ENCODE measurements at places on chromosomes 11 and 22.

- DNase-seq = no peak
Observed at GRCh38 chr11:44596525-44597276, 31.2 kb downstream of the CD82 start.

DNA sequence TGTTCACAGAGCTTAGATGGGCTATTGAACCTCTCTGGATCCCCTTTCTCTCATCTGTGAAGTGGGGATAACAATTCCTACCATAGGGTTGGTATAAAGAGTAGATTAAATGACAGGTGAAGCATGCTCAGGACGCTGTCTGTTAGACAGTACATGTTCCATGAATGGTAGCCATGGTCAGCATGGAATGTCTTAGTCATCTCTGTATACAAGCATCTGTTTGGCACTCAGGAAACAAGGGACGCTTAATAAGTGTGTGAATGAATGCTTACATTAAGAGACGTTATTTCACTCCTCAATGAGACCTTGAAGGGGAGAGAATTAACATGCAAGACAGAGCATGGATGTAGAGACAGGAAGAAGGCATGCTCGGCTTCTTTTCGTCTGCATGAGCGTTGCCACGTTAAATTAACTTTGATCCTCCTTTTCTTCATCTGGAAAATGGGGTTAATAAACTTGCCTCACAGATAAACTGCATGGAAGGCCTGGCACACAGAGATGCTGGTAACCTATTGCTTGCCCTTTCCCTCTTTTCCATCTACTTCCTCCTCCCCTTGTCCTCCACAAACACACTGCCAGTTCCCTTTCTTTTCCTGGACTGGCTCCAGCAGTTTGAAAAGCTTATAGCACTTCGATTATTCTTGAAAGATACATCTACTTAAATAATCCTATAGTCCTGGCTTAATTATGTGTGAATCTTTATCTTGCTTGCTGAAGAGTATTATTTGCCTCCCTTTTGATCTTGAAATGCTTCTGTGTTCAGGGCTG is 267.2 kb upstream of the MTNR1B start:
- DNase-seq = no peak

GRCh38 chr11:35615921-35616900 is 2.0 kb upstream of the FJX1 start:
- no peak for DNase-seq

DNA sequence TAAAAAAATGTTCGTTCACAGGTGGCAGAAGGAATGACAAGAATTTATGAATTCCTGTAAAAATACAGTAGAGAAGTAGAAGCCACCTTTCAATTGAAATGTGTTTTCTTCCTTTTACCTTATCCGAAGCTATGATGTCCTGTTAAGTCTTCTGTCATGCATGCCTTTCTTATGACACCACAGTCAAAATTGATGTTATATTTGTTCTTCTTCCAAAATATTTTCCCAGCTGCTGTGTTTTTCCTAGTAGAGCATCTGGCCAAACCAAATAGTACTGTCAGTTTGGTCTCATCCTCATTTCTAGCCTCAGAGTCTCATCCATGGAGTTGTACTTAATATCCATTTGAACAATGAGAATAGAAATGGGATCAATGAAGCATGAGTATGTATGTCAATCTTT is 206.1 kb downstream of the PGR start:
- no peak for DNase-seq

DNA sequence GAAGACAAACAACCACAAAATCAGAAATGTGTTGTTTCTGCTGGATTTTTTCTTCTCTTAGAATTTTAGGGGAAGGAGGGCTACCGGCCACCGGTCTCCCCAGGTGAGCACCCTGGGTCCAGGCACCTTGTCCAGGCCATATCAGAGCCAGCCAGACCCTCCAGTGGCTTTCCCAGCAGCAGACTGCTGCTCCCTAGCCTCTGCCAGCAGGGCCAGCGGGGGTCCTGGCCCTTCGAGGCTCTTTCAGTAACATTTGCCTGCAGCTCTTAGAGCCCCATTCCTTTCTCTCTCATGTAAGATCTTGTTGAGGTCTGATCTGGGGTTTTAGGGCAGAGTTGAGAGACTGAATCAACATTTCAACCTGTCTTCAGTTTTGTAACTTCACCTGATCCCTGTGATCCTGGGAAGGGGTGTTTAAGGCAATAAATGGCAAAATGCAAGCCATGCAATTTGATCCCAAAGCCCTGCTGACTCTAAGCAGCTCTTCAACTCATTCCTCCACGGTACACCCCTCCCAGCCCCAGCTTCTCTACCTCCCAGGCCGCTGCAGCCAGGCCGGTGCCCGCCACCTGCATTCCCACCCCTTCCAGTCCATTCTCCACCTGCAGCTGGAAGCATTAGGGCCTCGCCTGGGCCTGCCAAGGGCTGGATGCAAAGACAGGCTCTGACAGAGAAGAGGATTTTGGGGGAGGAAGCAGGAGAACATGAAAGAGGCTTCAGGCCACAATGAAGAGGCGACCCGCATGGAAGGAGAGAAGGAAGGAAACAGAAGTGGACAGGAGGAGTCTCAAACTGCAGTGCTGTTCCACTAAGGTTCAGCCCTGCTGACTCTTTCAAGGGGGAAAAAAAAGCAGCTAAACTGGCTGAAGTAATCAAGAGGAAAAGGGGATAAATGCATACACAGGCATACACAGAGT is 113.0 kb upstream of the FGF3 start:
- DNase-seq = no peak

- no peak for DNase-seq
Observed at GRCh38 chr22:40583053-40583741, 53.3 kb downstream of the MRTFA start.
